Cortex of kidney (tissue), 1 donor: ENCODE measurements at places on chromosomes 1 and 21.

GRCh38 chr1:71850936-71851335, 431.4 kb downstream of the NEGR1 start:
- no peak for DNase-seq

GRCh38 chr1:39115271-39116110, 89.0 kb upstream of the MACF1 start:
- DNase-seq, result no peak

DNA sequence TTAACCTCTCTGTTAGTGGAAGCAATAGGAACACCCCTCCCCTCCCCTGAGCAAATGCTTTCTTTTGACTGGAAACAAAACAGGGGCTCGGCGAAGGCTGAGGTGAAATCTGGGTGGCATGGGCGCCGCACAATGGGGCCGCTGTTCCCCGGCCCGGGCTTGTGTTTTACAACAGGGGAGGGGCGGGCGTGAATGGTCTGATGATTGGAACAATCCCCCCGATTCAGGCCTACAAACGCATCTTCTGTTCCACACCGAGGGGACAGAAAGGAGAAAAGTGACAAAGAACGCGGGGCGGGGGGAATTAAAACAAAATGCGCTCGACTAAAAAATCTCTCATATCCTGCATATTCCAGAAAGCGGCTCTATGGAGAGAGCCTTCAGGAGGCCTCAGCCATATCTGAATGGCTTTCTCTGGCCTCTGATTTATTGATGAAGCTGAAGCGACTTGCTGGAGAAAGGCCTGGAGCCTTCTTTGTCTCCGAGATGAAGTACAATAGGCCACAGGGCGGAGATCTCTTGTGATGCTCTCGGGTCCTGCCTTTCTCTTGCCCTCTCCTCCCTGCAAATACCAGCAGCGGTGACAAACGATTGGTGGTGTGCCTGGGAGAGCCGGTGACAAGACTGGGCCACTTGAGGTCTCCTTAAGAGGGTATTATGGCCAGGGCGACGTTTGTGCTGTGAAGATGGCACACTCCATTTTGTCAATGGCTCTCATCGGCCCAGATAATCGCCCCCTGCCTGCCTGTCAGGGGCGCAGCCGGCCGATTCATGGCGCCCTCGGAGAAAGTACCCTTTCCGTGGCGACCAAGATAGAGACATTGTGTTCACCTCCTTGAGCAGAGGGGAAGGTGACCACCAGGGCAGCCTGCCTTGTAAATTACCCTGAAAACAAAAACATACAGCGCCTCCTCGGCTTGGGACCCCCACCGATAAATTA, 47.1 kb upstream of the OLIG2 start:
- no peak for DNase-seq

DNA sequence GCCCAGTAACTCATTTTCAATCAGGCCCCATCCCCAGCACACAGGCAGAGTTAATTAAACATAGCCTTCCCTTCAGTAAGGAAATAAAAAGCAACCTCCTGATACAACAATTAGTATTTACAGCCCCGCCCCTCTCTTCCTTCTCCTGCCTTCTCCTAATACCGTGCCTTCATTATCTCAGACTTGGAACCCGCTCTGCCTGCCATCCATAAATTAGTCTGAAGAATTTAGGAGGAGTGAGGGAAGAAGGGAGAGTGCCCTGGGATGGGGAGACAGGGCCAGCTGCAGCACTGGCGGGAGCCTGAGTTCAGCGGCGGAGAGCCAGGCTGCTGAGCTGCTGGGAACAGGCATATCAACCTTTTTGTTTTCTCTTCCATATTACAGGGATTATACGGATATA, 172.8 kb downstream of the ACTL8 start:
- DNase-seq, result no peak

DNA sequence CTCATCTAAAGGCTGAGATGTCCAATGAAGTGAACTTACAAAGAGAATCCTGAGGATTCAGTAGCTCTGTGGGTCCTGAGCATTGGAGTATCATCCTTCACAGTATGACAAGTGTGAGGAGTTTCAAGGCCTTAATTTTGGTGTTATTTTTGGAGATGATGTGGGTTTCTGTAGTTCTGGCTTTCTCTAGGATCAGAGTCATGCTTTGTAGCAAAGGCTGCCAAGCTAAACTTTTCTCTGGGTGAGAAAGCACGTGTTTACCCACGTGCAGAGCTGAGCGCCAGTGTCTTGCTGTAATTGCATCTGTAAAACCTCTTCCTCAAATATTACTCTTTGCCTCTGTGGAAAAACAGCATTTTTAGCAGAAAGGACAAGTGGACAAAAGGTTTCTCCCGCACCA, 387.8 kb upstream of the LYPLAL1 start:
- DNase-seq, result no peak

GRCh38 chr1:38860454-38860795, 853 bp upstream of the RRAGC start:
- DNase-seq, result no peak

- no peak for DNase-seq
These were observed 65.8 kb downstream of the SIK1 start for GRCh38 chr21:43361127-43361492.
